Foreskin keratinocyte (primary cell): ENCODE measurements at places on chromosomes 2 and 18.

DNA sequence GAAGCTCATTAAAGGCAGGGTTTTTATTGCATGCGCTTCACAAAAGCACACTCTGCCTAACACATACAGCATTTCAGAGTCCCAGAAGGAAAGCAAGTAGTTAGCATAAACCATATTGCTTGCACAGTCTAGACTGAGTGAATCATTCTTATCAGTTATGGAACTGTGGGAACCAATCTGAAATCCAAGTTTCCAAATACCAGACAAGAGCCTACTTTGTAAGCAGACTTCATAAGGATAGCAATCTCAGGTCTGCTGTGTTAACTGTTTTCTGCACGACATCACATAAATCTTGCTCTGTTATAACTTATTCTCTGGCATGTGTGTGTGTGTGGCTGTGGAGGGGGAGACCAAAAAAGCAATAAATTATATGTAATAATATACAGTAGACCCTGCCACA is 608.1 kb upstream of the REG3G start:
- DNase-seq: no peak

DNA sequence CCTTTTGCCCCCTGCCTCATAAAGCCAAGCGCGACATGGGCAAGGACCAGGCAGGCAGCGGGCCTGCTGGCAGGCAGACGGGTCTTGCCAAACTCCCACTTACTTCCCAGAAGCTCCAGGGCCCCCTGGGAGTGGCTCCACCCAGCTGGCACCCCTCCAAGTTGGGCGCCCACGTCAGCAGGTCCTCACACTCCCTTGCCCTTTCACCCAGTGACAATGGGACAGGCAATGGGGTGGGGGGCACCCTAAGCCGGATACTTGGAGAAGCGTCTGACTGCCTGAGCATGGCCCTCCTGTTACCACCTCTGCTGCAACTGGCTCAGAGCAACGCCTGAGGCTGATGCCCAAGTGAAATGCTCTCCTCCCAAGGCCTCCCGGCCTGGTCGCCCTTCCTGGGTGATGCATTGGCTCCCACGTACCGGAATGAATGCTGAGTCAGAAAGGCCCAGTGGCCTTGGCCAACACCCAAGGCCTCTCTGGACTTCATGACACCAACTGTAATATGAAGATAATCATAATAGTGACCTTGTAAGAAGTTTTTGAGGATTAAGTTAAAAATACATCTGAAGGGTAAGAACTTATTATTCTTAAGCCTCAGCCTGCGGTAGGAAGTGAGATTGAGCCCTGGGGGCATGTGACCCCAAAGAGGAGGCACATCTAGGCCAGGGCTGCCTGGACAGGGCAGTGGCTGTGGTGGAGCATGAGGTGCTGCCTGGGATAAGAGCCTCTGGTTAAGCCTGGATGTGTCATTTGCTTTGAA is 31.6 kb downstream of the KCNK3 start:
- DNase-seq: no peak

DNA sequence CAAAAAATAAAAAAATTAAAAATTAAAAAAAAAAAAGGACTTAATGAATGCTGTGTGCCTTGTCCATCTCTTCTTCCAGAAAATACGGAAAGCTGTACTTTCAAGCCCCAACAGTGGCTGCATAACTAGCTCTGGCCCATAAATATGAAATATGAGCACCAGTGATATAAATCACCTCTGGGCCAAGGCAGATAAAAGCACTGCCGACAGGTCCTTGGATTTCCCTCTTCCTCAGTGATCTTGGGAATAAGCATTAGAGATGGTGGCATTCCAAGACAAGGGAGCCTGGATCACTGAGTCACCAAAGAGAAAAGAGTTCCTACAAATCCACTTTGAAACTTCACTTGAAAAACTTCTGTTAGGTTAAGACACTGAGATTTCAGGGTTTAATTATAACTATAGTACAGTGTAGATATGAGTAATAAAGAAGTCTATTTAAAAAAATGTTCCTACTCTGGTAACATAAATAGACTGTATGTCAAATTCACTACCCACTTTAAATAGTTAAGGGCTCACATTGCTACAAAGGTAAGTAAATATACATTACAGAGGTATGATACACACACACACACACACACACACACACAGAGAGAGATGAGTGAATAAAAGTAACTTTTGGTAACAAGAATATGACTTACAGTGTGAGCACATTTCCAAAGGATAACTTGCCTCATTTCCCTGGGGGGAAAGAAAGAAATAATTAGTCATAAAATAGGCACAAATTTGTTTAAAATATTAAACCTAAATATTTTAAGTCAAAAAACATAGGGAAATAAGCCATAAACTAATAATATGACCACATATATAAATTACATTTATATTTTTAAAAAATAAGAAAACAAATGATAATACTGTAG is 35.6 kb downstream of the PPP3R1 start:
- no peak for DNase-seq

- no peak for DNase-seq
Observed at GRCh38 chr2:226524381-226524843, 275.2 kb downstream of the IRS1 start.

GRCh38 chr2:46988733-46989481 is 73.3 kb upstream of the MCFD2 start:
- DNase-seq: no peak
